Right ventricle myocardium inferior (tissue), 1 donor: ENCODE measurements at places on chromosomes 6 and 20.

DNA sequence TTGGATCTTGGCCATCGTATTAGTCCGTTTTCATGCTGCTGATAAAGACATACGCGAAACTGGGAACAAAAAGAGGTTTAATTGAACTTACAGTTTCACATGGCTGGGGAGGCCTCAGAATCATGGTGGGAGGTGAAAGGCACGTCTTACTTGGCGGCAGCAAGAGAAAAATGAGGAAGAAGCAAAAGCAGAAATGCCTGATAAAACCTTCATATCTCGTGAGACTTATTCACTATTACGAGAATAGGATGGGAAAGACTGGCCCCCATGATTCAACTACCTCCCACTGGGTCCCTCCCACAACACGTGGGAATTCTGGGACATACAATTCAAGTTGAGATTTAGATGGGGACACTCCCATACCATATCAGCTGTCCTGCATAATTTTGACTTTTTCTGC is 20.1 kb upstream of the REPS1 start:
- DNase-seq, result no peak

DNA sequence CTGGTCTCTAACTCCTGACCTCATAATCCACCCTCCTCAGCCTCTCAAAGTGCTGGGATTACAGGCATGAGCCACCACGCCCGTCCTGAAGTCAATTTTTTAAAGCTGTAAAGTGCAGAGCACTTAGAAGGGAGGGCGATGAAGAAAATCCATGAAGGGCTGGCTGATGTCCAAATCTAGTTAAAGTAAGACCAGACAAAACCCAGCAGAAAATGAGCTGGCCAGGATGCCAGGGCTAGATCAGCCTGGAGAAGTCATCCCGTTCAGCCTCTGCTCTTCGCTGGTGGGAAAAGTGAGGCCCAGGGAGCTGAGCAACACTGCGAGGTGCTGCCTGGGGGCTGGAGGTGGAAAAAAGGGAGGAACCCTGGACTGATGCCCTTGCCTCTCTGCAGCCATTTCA is 3.1 kb downstream of the BPIFB4 start:
- DNase-seq, result no peak

- no peak for DNase-seq
Measured at GRCh38 chr20:7850775-7851490, 89.3 kb downstream of the HAO1 start.

GRCh38 chr20:61964675-61965605 is 100.7 kb downstream of the TAF4 start:
- no peak for DNase-seq

DNA sequence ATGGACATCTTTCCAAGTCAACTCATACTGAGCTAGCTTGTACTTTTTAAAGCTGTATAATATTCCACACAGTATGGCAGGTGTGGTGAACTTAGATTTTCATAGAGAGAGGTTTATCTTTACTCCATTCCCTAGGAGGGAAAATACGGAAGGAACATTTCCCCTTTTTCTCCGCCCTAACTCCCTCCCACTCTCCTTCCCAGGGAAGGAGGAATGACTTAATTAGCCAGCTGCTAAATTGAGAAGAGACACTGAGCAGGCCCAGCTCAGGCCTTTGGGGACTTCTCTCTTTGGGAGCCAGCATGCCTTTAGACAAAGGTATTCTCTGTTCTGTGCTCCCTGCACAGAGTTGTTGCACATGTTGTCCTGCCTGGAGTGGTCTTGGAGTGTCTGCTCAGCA is 46.1 kb downstream of the MBOAT1 start:
- no peak for DNase-seq

- DNase-seq, result no peak
Measured at GRCh38 chr20:4533368-4534133, 188.2 kb upstream of the PRND start.

DNA sequence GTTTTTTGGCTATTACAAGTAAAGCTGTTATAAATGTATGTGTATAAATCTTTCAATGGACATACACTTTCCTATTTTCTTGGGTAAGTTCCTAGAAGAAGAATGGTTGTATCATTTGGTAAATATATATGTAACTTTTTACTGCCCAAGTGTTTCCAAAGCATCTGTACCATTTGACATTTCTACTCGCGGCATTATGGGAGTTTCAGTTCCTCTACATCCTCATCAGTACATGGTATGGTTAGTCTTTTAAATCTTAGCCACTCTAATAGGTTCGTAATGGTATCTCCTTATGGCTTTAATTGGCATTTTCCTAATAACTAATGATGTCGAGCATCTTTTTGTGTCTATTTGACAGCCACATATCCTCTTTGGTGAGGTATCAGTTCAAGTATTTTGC is 12.9 kb downstream of the SNPH start:
- DNase-seq, result no peak
